ENCODE measurements at places on chromosomes 1 and 21.

GRCh38 chr1:45678489-45678888, 7.8 kb downstream of the GPBP1L1 start:
- DNase-seq: no peak

DNA sequence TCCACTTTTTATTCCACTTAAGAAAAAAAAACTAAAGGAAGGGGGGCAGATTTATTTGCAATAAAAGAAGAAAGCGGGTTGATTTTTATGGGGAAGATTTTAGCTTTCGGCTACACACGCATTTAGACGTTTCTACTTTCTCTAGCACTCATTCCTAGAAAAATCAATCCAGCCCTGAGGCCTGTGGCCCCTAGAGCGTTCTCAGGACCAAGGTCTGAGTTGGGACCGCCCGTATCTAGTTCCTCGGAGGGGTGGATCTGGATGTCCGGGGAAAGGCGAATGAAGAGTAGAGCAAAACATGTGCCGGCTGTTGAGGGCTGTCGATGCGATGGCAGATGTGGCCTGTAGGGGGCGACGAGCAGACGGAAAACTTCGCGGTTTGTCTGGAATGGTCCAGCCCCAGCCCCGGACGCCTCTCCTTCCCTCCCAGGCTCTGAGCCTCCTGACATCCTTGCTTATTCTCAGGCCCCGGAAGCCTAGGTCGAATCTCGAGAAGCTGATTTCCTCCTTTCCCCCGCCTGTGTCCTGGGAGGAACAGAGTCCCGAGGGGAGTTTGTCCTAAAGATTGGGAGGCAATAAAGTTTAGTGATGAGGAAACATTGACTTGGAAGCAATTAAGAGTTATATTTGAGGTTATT, 5.2 kb downstream of the FOXD3 start:
- DNase-seq: peak; percentile 35

DNA sequence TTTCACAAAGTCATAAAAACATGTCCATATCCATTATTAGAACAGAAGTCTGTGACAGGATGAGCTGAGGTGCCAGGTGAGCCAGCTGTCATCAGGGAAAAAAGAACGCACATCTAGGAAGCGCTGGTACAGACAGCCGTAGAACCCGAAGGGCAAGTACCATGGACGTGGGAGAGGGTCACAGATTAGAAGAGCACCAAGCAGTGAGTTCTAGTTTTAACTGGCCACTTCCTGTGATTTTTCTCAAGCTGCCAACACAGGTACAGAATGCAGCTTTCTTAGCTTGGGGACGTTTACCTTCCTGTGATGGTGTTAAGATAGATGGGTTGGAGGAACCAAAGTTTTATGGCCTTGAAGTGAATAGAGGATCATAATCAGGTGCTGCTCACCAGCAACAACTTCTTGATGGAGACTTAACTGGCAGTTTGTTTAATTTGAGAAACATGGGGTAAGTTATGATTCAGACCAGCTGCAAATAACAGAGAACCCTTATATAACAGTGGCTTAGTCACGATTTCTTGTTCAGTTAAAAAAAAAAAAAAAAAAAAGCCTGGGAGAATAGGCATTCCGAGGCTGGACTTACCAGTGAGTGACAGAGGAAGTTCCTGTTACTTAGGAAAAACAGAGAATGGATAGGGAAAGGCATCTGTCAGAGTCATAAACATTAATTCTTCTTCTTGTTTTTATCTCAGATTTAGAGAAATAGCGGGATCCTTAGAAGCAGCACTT, 30.9 kb downstream of the AGT start:
- DNase-seq: no peak

DNA sequence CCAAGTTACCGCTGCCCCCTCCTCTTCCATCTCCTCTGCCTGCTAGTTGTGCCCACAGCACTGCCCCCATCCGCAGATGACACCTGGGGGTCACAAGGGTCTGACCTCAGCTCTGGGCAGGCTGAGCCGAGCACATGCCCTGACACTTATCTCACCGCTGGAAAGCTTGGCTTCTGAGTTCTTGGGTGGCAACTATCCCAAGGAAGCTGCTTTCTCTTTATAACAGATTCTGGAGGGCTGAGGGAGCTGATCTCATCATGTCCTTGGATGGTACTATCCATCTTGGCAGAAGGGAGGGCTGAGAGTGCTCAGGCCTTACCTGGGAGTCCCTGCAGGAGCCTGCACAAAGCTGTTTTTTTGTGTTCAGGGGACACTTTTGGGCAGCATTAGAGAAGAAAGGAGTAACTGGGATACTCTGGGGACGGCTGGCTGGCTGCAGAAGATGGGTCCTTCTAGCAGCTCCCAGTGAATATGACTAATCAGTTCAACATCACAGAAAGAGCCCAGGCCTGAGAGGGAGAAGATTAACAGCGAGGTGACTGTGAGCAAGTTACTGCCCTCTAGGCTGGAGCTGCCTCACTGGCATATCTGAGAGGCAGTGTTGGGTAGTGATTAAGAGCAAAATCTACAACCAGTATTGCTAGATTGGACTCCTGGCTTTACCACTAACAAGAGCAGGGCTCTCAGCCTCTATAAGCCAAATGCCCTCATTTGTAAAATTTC, 71.6 kb downstream of the PLXNA2 start:
- no peak for DNase-seq

DNA sequence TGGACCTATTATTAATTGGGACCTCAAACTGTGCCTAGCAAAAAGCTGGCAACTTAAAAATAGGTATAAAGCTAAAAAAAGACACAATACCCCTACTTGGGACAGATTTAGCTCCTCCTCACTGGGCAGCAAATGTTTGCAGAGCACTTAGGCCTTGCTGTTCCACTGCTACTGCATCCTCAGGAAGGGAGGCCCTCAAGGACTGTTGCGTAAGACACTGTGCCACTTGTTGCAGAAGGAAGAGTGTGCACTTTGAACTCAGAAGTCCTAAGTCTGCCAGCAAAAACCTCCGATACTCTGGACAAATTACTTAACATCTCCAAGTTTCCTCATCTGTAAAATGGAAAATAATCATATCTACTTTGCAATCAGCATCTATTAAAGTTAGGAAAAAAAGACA, 322.9 kb downstream of the BARHL2 start:
- DNase-seq: no peak

- no peak for DNase-seq
Measured at GRCh38 chr1:181136738-181137122, 48.2 kb downstream of the IER5 start.

DNA sequence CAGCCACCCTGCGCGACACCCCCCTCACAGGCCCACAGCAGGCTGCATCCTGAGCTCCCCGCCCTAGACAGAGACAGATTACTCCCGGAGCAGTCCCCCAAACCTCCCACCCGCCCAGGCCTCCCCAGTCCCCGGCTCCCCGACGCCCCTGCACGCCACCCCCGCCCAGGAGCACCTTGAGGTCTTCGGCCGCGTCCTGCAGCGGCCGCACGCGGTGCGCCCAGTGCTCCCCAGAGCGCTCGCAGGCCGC, 731 bp downstream of the TRIM11 start:
- DNase-seq: no peak

DNA sequence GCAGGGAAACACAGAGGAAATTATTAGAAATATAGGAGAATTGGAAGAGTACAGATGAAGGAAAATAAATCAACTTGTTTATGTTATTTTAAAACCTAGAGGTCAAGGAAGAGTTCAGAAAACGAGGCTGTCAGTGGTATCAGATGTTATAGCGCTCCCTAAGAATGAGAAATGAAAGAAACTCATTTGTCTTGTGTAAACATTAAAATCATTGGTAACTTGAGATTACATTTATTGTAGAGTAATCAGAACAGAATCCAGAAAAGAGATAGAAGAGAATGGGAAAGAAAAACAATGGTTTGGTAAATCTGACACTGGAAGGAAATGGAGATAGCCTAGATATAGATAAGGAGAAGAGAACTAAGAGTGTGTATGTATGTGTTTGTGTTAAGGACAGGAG, 106.4 kb downstream of the ATF6 start:
- DNase-seq: no peak

DNA sequence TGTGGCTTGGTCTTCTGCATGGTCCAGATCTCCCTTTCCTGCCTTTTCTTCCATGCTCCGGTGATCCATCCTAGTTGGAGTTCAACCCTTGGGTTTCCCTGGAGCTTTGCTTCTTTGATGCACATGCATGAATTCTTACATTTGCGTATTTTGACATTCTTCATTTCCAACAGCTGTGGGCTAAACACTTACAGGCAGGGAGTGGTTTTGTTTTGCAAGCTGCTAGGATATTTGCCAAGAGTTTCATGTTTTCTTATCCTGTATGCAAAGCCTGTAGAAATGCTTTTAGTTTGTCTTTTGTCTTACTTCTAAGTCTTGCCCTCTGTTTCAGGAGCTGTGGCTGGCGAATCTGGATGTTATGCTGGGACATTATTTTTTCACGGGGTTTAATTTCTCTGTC, 90.3 kb upstream of the PAXBP1 start:
- no peak for DNase-seq

DNA sequence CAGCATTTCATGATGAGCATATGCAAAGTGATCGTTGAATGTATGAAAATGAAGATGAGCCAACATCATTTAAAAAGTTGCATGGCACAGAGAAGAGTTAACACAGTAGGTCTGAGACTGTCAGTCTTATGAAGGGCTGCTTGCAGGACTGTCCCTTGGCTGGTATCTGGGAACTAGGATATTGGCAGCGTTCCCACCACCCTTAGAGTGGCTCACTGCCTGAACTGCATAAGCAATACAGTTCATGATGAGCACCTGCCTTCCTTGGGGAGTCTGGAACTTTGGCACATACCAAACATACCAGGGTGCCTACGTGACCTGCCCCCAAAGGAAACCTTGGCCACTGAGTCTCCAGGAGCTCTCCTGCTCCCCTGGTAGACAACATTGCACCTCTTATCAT, 161.8 kb downstream of the DSCAM start:
- DNase-seq: no peak

- DNase-seq: no peak
Measured at GRCh38 chr1:160748181-160748877, 9.3 kb downstream of the SLAMF7 start.

DNA sequence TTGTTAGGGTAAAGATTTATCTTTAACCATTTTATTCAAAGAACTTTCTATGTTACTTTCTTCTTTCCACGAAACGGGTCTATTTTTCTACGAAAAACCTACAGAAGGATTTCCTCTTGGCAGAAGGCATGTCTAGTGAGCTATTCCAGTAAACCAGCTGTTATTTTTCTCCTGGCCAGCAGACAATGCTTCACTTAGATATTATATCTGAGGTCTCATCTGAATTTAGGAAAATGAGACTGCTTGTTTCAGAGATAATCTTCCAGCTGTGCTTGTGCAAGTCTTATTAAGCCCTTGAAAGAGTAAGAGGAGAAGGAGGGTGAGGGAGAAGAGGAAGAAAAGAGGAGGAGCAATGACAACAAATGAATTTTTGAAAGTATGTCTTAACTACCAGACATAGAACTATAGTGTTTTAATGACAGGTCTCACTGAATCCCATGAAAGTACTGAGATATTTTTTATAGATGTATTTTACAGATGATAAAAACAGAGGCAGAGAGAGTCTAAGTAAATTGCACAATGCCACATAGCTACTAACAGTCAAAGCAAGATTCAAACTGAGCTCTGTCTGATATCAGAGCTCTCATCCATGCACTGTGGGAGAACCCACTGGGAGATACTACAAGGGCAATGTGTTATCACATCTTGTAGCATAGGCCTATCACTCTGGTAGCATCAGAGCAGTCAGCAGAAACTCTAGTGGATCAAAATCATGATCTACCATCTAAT, 54.6 kb upstream of the SAMSN1 start:
- DNase-seq: no peak

- DNase-seq: no peak
Measured at GRCh38 chr1:152039461-152039860, 2.7 kb upstream of the S100A11 start.

DNA sequence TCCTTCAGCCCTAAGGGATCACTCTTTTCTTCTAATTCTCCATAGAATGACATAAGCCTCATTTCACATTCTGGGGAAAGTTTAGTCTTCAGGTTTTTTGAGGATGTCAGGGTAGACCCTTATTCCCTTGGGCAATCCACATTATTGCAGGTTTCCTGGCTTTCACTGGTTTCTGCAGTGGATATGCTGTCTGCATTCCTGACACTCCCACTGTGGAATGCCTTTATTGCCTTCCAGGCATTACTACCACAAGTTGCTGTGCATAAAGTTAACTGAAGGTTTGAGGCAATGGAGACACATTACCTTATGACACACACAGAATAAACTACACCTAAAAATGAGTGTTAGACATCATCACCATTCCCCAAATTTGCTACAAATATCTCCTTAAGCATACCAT, 12.7 kb downstream of the FASLG start:
- DNase-seq: no peak

- DNase-seq: no peak
Measured at GRCh38 chr1:115412733-115413132, 74.7 kb upstream of the NGF start.

GRCh38 chr1:63255153-63255552, 67.2 kb upstream of the FOXD3 start:
- DNase-seq: no peak

- DNase-seq: no peak
Measured at GRCh38 chr1:244780311-244780710, 55.1 kb upstream of the COX20 start.

GRCh38 chr1:82920418-82921248, 1078.3 kb downstream of the TTLL7 start:
- DNase-seq: no peak

DNA sequence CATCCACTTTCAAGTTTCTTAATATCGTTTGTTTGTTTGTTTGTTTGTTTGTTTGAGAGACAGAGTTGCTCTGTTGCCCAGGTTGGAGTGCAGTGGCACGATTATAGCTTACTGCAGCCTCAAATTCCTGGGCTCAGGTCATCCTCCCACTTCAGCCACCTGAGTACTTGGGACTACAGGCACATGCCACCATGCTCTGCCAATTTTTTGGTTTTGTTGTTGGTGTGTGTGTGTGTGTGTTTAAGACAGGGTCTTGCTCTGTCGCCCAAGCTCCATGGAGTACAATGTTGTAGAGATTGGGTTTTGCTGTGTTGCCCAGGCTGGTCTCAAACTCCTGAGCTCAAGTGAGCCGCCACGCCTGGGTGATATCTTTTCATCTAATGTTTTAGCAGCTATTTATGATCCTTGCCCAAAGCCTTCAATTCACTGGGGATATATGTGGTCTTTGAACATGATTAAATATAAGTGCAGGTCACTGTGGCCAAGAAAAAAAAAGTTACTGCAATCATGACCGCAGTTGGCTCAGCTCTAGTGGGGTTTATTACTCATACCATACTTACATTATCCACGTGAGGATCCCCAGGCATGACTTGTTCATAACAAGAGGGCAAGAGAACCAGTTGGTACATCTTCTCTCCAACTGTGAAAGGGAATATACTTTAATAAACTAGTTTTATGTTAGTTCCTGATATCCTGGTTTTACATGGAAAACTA, 8.0 kb downstream of the RRP1B start:
- peak; percentile 6 for DNase-seq

Measured in activated naive CD4-positive, alpha-beta T cell treated with Interleukin-2 at 50 U/mL for 16 hours (primary cell).